ENCODE measurements at places on chromosomes 11 and 22. TPM values are rescaled to one million over a fixed set of nuclear protein-coding genes. Genes with fewer than 3 reads are reported as not detected.

Gene CENPM
- total RNA-seq: 36.8 TPM

Gene SLC22A8
- total RNA-seq: not detected

Gene MS4A7
- total RNA-seq: not detected

Gene MFRP
- not detected for total RNA-seq

Gene RAB36
- total RNA-seq: 8.4 TPM

Gene MRGPRE
- total RNA-seq: not detected
